ENCODE measurements at places on chromosomes 6 and 20.

DNA sequence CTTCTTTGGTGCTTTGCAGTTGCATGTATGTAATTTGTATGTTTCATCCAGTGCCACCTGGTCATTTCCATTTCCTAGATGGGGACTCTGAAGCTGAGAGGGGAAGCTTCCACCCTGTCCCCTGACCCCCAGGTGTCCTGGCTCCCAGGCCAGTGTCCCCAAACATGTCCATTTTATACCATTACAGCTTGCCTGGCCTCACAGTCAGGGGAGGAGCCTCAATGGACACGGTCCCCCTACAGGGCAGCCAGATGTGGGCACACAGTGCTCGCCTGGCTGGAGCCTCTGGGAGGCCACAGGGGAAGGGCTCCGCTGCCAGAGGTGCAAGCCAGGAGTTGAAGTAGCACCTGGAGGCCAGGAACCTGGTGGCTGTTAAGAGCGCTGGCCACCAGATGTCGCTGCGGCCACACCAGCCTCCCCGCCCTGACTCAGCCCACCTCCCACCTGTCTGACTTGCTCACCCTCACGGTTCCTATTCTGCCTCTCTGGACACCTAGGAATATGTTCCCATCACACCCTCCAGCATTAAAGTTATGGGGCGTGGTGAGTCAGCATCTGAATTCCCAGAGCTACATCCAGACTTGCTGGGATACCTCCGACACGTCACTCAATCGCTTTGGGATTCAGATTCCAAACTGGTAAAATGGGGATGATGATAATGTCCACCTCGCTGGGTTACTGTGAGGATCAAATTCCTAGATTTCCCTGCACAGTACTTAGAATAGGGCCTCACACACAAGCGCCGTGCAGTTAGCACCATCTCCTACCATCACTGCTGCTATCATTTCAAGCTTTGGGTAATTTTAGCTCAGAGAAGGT, 107.4 kb downstream of the SULF2 start:
- DNase-seq = peak; percentile 32

DNA sequence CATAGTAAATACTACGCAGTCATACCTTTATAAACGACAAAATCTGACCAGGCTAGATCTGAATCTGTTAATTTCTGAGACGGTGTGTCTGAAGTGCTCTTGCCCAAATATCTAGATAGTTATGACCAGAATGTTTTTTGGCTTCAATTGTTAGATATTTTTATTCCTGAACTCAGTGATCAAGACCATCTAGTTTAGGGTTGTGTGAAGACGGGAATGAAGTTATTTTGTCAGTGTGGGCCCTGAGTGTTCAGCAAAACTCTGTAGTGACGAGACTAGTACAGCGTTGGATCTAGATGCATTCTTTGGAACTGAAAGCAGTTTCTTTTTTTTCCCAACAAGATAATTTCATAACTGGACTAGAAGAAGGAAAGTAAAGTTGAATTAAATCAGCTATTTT, 3.1 kb downstream of the STXBP5 start:
- DNase-seq = no peak

- no peak for DNase-seq
Observed at GRCh38 chr6:95545686-95546085, 31.6 kb upstream of the MANEA start.

DNA sequence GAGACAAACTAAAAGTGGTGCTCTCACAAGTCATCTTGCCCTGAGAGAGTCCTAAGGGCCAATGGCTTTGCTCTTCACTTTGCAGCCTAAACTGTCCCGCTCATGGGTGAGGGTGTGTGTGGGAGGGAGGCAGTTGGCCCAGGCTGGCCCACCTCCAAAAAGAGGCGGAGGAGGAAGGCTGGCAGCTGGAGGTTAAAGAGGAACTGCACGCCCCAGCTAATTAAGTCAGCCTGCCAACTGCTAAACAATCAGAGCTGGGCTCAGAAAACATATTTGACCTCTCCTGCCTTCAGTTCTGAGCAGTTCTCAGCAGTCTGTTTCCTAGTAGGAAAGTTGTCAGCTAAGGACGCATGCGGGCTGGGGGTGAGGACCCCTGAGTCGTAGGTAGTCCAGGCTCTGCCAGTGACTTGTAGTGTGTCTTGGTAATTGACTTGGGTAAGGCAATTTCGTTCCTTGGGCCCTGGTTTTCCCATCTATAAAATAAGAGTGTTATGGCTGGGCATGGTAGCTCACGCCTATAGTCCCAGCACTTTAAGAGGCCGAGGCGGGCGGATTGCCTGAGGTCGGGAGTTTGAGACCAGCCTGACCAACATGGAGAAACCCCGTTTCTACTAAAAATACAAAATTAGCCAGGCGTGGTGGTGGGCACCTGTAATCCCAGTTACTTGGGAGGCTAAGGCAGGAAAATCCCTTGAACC, 17.0 kb downstream of the GSS start:
- no peak for DNase-seq

DNA sequence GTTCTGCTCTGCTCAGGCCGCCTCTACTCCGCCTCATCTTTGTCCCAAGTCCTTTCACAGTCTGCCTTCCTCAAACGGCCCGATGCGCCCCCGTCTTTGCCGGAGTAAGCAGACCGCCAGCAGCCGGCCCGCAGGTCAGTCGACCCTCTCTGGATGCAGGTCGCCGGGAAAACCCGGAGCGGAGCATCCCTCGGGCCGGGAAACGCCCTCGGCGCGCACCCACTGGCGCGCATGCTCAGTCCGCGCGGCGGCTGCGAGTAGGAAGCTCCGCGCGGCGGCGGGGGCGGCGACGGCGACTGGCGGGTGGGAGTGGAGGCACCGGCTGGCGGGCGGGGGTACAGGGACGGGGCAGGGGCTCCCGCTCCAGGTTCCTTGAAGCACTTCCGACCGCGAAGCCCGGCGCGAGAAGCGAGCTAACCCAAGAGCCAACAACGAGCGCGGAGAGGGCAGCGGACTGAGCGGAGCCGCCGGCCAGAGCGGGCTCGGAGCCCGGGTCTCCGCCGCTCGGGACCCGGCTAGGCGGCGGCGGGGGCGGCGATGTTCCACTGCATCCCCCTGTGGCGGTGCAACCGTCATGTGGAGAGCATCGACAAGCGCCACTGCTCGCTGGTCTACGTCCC, at the start of gene LRRC1:
Gene LRRC1 (plus strand): TSS at position 286 of the 620 bp plus-strand sequence. CDS start 252 bp downstream, at position 538.
- peak; percentile 81 for DNase-seq

GRCh38 chr6:25250878-25251277, 28.3 kb upstream of the CARMIL1 start:
- DNase-seq = no peak

DNA sequence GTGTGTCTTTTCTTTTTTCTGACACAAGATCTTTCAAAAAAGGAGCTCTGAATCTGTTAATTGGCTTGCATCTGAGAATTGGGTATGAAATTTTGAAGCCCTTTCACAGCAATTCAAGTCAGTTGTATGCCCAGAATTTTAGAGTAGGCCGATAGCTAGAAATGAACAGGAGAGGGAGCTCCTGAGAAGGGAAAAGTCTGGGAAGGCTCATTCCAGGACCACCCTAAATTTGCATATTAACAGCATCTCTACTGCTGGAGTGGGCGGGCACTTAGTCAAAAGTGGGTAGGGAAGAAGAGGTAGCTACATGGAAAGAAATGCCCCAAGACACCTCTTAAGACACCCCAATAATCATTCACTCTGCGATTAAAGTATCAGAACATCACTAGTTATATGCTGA, 928.3 kb downstream of the TBC1D32 start:
- no peak for DNase-seq

DNA sequence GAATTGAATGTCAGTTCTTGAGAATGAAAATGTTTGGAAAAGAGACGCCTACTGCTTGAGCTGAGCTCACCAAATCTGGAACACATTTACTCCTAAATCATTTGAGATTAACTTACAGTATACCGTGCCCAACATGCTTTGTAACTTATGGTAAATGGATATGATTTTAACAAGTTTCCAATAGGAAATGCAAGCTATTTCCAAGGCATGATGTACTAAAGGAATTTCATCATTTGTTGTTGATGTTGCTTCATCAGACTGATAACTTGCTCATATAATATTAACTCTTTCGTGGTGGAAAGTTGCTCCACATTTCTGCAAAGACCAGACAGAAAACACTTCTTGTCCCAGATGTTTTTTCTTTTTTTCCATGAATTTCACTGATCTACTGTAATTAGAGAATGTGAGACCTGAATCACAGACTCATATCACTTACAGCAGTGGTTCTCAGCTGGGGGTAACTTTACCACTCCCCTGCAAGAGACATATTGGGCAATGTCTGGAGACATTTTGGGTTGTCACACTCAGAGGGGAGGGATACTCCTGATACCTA, 116.6 kb upstream of the TRAF3IP2 start:
- DNase-seq = no peak

GRCh38 chr6:112298816-112299281, 44.5 kb upstream of the LAMA4 start:
- no peak for DNase-seq

GRCh38 chr6:41247288-41247865, 19.2 kb downstream of the TREML4 start:
- no peak for DNase-seq

DNA sequence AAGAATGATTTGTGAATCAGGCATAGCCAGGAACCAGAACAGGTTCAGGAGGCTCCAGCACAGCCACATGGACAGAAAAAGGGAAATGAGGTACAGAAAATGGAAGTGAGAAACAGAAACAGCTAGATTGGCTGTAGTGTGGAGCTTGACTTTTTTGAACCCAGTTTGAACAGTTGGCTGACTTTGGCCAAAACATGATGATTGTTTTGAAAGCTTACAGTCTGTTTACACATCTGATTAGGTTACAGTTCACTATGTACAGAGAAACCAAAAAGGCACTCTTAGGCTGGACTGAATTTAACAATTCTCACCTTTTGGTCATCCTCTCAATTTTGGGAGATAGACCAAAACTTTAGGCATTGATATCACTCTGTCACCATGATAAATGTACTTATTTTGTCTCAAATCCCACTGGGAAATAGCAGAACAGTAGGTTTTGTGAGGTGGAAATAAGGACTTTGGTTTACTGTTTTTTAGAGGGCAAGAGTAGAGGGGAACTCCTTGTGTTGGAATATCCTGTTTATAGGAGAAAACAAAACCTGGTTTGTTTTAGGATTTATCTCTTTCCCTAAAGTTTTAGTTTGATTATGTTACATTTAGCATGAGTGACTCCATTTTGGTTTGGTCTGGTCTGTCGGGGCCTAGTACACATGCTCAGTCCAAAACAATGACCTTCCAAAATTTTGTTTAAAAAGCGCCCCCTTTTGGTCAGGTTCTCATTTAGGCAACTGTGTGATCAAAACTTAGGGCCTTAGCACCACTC, 123.1 kb downstream of the OLIG3 start:
- DNase-seq = no peak

GRCh38 chr6:10033223-10033829, 381.5 kb downstream of the TFAP2A start:
- no peak for DNase-seq

DNA sequence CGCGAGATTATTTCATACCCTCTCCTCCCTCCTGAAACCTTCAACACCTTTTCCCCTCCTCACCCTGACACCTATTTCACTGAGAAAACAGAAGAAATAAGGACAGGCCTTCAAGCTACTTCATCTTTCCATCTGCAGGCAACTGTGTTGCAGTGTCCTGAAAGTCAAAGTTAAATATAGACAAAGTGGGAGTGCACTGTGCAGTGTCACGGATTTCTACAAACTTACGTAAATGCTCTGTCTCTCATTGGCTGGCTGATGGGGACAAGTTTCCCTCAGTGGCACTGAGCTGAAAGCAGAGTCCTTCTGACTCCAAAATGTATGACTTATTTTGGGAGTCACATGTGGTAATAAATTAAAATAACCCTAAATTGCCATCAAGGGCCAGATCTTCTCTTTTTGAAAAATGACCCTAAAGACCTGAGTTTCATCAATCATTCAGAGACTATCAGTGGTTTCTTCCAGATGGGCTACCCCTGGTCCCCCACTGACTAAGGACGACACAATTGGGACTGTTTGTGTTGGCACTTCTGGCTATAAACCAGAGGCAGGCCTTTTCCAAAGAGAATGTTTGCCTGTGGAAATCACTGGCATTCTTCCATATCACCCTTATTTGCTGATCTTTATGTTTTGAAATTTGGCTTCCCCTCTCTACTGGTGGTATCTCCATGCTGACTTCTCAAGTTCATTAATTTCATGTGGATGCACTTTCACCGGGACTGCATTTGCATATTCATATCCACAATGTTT, 21.6 kb downstream of the ALDH8A1 start:
- DNase-seq = no peak

DNA sequence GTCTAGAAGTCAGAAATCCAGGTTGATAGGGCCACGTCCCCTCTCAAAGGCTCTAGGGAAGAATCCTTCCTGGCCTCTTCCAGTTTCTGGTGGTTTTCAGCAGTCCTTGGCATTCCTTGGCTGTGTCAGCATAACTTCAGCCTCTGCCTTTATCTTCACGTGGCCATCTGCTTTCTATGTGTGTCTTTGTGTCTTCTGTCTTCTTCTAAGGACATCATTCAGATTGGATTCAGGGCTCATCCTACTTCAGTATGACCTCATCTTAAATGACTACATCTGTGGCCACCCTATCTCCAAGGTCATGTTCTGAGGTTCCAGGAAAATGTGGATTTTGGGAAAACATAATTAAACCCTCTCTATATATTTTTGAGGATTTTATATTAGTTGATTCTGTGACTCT, 23.0 kb downstream of the C6orf89 start:
- no peak for DNase-seq

GRCh38 chr6:156102129-156102528, 646.5 kb upstream of the NOX3 start:
- DNase-seq = no peak

DNA sequence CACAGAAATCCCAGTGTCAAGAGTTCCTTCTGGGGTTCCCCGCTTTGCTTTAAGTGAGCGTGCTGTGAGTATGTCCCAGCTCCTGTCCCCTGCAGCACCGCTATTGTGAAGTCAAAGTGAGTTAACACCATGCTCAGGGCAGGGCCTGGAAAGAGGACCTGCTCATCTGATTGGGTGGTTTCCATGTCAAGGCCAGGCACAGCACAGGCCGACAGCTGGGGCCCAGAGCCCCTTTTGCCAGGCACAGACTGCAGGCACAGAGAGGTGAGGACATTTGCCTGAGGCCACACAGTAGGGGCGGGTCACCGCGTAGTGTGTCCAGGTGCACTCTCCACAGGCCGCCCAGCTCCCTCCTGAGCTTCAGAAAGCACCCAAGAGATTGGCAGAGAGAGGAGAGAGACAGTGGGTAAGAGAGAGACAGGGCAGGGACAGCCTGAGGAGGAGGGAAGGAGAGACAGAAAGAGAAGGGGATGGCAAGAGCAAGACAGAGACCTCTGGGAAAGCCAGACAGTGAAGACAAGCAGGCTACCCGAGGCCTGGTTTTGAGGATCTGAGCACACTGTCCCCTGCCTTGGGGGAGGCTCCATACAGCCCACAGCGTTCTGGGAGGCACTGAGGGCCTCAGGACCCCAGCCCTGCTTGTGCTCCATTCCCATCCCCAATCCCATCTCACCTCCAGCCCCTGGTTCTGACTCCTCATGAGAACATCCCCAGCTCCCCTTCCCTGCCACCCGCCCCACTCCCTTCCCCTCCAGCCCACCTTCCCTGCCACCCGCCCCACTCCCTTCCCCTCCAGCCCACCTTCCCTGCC, 6.5 kb upstream of the BPIFB1 start:
- no peak for DNase-seq

GRCh38 chr6:14966906-14967711, 278.8 kb upstream of the JARID2 start:
- no peak for DNase-seq

Data from activated T-cell treated with anti-CD3 and anti-CD28 coated beads for 1 hour (primary cell).